Naive B cell (primary cell): ENCODE measurements at places on chromosomes 2 and 18. TPM values are rescaled to one million over a fixed set of nuclear protein-coding genes. Genes with fewer than 3 reads are reported as not detected.

The MYO7B gene
- polyA plus RNA-seq, result 1.7 TPM

The RNMT gene
- polyA plus RNA-seq, result 118 TPM

The CNOT11 gene
- 43.5 TPM for polyA plus RNA-seq

The CRYBA2 gene
- polyA plus RNA-seq, result not detected

The HOXD1 gene
- polyA plus RNA-seq, result not detected

The ELOA2 gene
- not detected for polyA plus RNA-seq

The PJVK gene
- polyA plus RNA-seq, result 0.43 TPM

The SLC16A14 gene
- polyA plus RNA-seq, result 0.25 TPM

The FTCDNL1 gene
- polyA plus RNA-seq, result 1.0 TPM

The VWA3B gene
- polyA plus RNA-seq, result not detected

The ARMC9 gene
- 0.41 TPM for polyA plus RNA-seq

The C1QL2 gene
- polyA plus RNA-seq, result not detected

The WDR12 gene
- 12.7 TPM for polyA plus RNA-seq

The VAMP8 gene
- 313 TPM for polyA plus RNA-seq

The SLC39A10 gene
- polyA plus RNA-seq, result 24.4 TPM

The DPP10 gene
- not detected for polyA plus RNA-seq

The XIRP2 gene
- polyA plus RNA-seq, result not detected

The IFIH1 gene
- polyA plus RNA-seq, result 46.3 TPM

The DSG1 gene
- polyA plus RNA-seq, result not detected

The GCG gene
- polyA plus RNA-seq, result not detected

The QPCT gene
- polyA plus RNA-seq, result 0.75 TPM

The CYP20A1 gene
- polyA plus RNA-seq, result 28.5 TPM

The FSHR gene
- not detected for polyA plus RNA-seq

The DHRS9 gene
- polyA plus RNA-seq, result not detected

The SNTG2 gene
- polyA plus RNA-seq, result 9.2 TPM

The PASK gene
- polyA plus RNA-seq, result 8.8 TPM

The POLR1B gene
- 20.0 TPM for polyA plus RNA-seq

The PTH2R gene
- 0.42 TPM for polyA plus RNA-seq

The PLB1 gene
- 0.17 TPM for polyA plus RNA-seq

The MC2R gene
- not detected for polyA plus RNA-seq

The MRPL33 gene
- polyA plus RNA-seq, result 175 TPM

The FIGN gene
- polyA plus RNA-seq, result not detected

The COPS9 gene
- polyA plus RNA-seq, result 232 TPM

The CREG2 gene
- not detected for polyA plus RNA-seq
